Stimulated activated CD4-positive, alpha-beta T cell treated with anti-CD3 and anti-CD28 coated beads, Interleukin-15, amount 100 ng/mL, for 1 hour (primary cell): ENCODE measurements at places on chromosomes 7 and 10.

- no peak for DNase-seq
Measured at GRCh38 chr7:30791114-30791513, 19.9 kb downstream of the MINDY4 start.

DNA sequence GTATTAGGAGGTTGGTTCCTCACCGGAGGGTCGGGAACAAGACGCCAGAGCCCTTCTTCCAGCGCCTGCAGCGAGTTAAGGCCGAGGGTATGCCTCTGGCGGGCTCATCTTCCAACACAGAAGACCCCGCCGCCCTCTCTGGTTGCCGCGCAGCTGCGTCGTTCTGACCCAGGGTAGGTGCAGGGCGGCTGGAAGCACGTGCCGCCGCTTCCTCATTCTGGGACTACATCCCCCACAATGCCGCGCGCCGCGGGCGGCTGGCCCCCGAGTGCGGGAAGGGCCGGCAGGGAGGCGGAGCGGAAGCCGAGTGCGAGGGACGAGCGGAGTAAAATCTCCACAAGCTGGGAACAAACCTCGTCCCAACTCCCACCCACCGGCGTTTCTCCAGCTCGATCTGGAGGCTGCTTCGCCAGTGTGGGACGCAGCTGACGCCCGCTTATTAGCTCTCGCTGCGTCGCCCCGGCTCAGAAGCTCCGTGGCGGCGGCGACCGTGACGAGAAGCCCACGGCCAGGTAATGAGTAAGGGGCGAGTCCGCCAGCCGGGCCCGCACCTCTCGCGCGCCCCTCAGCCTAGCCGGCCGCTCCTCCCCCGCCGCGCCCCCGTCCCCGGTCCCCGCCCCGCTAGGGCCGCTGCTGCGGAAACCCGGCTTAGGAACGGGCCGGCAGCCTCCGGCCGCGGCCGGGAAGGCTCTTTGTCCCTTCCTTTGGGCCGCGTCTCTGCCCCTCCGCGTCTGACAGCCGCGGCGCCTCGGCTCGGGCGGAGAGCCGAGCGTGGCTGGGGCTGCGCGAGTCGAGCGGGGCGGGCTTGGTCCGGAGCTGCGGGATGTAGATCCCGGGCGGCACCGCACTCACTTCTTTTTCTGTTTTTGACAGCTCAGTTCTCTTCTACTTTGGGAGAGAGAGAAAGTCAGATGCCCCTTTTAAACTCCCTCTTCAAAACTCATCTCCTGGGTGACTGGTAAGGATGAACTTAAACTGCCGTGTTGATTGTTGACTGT, at the start of gene CCDC126:
CCDC126 (plus strand) TSS at position 289 of the 998 bp plus-strand sequence. CDS start 13,934 bp downstream, outside the sequence.
- peak; percentile 73 for DNase-seq

GRCh38 chr10:62095181-62096122, 173.2 kb downstream of the RTKN2 start:
- DNase-seq: no peak

DNA sequence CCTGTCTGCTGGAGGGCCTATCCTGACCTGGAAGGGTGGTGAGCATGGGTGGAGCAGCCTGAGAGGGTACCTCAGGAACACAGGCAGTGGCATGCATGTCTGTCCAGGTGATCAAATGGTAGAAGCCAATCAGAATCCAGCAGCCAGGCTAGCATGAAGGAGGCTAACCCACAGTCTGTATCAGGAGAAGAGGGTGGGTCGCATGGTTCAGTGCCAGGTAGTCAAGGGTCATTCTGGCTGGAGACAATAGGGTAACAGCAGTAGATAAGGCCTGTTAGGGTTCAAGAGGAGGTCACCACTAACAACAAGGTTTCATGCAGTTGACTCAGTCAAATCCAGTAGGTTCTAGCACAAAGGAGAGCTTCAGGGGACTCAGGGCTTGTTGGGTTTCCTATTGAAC, 10.4 kb downstream of the ALDH18A1 start:
- no peak for DNase-seq

DNA sequence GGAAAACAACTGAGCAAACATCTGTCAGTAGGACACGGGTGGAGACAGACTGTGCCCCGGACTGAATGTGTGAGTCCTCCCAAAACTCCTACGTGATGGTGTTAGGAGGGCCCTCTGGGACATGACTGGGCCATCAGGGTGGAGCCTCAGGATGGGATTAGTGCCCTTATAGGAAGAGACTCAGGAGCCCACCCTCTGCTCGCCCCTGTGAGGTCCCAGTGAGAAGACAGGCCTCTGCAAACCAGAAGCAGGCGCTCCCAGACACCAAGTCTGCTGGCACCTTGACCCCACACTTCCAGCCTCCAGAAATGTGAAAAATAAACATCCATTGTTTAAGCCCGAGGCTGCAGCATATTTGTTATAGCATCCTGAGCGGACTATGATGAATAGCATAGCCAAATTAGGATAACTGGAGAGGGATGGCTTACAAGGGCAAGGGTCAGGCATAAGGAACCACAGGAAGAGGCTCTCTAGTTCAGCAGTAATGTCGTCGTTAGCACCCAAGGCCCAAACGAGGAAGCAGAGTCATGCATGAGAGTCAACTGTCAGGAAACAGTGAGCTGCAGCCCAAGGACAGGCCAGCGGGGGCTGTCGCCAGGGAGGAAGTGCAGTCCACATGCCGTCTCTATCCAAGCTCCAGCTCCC, 50.6 kb downstream of the PTPRN2 start:
- no peak for DNase-seq

GRCh38 chr7:129308047-129308446, 83.2 kb downstream of the AHCYL2 start:
- DNase-seq: no peak

- no peak for DNase-seq
Measured at GRCh38 chr10:31554556-31554955, 235.5 kb downstream of the ZEB1 start.

DNA sequence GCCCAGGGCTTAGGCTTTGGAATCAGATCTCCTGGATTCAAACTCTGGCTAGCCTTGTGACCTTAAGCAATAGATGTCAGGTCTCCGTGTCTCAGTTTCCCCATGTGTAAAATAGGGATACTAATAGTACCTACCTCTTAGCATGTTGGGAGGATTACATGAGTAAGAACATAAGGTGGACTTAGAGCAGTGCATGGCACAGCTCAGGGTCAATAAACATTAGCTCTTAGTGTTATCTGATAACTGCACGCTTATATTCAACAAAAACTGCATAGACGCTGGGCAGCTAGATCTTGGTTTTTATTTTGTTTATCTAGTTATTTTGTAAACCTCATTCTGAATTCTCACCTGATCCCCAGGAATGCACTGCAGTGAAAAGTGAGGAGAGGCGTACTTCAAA, 17.2 kb downstream of the TBXAS1 start:
- no peak for DNase-seq

DNA sequence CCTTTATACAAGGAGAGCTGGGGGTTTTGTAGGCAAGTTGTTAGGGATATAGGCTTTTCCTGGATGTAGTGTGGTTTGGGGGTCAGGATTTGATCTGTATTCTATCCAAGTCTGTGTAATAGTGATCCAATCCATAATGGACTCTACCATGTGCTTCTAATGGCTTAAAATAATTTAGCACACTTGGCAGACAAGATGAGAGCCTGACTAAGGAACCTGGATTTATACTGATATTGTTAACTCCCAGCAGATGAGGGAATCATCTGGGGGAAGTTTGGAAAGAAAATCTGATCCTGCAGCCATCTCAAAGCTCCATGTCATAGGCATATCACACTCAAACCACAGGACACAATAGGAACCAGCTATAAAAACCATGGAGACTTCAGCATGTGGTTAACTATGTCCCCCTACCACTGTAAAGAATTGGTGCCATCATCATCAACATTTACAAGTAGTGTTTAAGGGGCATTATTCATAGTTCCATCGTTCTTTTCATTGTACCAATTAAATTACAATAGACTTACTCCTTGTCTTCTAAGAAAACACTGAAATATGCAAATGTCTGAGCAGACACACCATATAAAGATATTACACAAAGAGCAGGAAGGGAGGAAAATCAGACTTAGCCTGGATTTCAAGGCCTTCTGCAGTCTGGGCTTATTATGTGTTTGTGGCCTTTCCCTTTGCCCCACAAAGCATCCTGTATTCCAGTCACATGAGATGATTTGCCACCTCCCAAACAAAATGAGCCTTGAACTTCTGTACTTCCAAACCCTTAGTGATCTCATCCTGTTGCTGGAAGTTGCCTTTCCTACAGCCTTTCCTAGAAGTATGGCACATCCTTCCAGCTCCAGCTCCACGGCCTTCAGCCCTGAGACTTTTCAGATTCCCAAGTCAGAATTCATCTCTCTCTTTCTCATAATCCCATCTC, 22.5 kb upstream of the HPS1 start:
- no peak for DNase-seq

DNA sequence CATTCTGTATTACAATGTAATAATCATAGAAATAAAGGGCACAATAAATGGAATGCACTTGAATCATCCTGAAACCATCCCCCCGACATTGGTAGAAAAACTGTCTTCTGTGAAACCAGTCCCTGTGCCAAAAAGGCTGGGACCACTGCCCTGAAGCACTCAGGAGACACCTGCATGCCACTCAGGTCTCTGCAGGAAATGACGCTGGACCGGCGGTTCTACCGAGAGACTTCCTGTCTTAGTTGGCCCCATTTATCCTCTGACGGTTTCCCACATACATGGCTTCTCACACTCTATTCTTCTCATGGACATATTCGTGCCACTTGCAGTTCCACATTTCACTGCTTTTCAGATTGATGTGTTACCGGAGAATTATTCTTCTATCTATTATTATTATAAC, 617.5 kb downstream of the SDK1 start:
- DNase-seq: no peak

GRCh38 chr10:110326351-110327032, 21.8 kb upstream of the SMNDC1 start:
- no peak for DNase-seq

DNA sequence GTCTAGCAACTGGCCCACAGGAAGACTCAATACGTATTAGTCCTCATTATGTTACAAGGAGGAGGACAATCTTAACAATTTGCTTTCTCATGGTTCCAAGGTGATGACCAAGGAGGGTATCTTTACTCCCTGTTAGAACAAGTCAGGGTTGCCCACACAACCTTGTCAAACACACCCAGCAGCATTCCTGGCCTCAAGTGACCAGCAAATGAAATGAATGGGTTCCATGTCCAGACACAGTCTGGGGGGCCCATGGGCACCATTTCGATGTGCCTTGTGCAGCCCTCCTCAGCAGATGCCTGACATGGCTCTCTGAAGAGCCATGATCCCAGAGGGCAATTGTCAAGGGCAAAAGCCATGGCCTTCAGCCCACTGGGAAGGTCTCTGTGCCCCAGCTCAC, 40.8 kb downstream of the ANXA8 start:
- DNase-seq: no peak

- no peak for DNase-seq
Measured at GRCh38 chr10:43041422-43042342, 35.2 kb upstream of the RET start.

DNA sequence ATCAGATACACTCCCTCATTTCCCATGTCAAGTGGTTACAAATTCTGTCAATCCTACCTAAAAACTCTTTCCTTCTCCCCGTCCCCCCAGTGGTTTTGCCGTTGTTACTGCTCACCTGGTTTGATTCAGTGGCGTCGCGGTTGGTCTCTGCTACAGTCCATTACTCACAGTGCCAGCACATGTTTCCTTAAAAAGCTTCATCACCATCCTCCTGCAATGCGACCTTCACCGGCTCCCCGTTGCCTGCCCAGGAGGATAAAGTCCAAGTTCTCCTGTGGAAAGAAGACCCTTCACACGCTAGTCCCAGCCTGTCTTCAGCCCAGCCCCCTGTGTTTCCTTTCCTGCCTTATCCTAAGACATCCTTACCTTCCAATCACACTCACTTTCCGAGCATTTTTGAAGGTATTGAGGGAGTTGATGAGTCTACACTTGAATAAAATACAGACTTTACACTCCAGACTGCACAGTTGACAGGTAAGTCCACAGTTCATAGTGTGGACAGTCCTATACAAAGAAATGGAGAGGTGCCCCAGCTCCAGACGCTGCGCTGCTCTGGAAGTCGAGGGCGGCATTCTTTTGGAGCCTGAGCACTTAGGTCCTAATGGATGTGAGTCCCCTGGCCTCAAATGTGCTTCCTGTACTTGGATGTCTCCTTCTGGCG, 3.4 kb upstream of the LARP4B start:
- DNase-seq: no peak

- DNase-seq: no peak
Measured at GRCh38 chr10:9913876-9914514, 1103.7 kb upstream of the CELF2 start.

- DNase-seq: no peak
Measured at GRCh38 chr7:6279341-6279740, 6.9 kb upstream of the CYTH3 start.

GRCh38 chr7:41114131-41114530, 588.8 kb downstream of the INHBA start:
- no peak for DNase-seq

DNA sequence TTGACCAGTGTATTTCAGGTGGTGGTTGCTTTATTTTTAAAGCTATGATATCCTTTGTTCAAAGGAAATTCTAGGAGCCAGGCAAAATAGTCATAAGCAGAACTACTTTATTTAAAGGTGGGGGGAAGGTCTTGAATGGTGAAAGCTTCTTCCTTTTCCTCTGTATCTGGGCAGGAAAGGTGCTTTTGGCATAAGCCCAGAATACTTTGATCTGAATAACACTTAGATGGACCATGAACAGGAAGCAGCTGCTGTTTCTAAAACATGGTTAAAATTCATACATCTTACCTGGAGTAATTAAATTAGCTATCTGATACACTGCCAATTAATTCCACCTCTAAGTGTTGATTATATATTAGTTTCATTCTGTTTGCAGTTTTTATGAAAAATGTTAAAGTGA, 13.3 kb downstream of the ZNF804B start:
- no peak for DNase-seq

- no peak for DNase-seq
Measured at GRCh38 chr7:159198016-159198724, 53.5 kb upstream of the VIPR2 start.
